ENCODE measurements at places on chromosomes 7 and 10.
A peak's percentile ranks its signal among the peaks of the same experiment; 100 is the strongest.

GRCh38 chr10:59589796-59590195 is 119.9 kb downstream of the SLC16A9 start:
- DNase-seq = no peak

- DNase-seq = no peak
Observed at GRCh38 chr10:43125881-43126731, 12.1 kb upstream of the CSGALNACT2 start.

DNA sequence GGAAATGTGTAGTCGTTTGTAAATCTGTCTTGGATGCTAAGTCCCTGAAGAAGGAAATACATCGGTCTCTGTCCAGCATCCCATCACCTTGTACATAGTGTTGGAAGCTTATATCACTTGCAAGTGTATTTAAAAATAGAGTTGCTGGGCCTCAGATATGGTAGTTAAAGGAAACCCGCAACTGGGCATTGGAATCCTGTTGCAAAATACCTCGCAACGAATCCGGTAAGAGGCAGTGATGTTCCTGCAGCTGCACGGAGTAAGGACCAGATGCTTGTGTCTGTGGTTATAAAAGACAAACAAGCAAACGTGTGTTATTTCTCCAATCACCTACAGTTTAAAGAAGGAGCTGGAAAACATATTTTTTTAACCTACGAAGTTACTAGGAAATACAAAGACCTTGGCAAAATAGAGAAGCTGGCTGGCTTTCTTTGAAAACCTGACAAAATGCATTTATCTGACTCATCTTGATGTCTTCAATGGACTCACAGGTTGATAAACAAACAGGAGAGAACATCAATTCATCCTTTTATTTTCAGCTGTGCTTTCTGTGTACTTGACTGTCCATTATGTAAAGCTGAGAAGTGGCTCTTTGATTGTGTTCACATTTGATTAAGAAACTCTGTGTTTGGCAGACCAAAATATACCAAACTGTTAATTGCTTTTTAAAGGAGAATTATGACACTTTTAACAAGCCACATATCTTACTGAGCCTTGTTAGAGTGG is 326.4 kb downstream of the SFMBT2 start:
- no peak for DNase-seq

GRCh38 chr7:64849250-64849923 is 53.7 kb upstream of the ZNF273 start:
- DNase-seq = no peak

GRCh38 chr7:28442540-28443420 is 30.5 kb downstream of the CREB5 start:
- no peak for DNase-seq

GRCh38 chr10:72106154-72106849 is 18.0 kb upstream of the SPOCK2 start:
- DNase-seq = no peak

DNA sequence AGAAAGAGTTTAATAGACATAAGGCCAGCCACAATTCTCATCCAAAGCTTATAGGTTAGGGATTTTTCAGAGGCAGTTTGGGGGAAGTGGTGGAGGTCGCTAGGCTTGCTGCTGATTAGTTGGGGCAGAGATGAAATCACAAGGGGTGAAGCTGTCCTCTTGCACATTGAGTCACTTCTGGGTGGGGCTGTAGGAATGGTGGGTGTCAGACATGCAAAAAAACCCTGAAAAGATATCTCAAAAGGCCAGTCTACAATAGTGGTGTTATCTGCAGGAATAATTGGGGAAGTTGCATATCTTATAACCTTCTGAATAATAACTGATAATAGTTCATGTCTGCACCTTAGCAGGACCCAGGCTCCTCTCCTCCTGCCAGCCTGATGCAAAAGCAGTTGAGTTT is 2.1 kb downstream of the FAM24B start:
- no peak for DNase-seq

- DNase-seq = peak; percentile 77
Observed at GRCh38 chr10:22620140-22620857, 94.1 kb downstream of the PIP4K2A start.

DNA sequence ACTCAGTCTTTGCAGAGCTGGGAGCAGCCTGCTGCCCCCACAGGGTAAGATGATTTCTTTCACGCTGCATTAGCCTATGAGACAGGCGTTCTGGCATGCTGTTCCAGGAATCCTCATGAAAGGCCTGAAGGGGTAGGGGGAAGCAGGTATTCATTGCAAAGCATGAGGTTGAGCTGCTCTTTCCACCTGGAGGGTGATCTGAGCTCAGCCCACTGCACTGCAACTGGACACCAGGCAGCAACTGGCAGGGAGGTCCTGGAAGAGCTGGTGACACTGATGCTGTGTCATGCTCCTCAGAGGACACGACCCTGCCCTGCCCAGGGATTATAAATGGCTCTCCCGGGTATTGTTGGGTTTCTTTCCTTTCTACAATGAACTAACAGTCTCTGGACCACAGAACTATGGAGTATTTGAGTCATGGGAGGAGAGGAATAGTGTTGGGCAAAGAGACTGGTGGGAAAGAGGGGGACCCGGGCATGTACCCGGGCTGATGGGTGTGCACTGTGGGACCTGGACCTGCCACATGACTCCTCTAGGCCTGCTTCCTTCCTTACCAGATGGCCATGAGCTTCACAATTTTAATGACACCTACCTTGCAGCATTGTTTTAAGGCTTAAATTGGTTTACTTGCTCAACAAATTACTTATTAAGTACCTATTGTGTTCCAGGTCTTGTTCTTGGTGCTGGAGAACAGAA is 24.3 kb downstream of the SLC25A28 start:
- no peak for DNase-seq

DNA sequence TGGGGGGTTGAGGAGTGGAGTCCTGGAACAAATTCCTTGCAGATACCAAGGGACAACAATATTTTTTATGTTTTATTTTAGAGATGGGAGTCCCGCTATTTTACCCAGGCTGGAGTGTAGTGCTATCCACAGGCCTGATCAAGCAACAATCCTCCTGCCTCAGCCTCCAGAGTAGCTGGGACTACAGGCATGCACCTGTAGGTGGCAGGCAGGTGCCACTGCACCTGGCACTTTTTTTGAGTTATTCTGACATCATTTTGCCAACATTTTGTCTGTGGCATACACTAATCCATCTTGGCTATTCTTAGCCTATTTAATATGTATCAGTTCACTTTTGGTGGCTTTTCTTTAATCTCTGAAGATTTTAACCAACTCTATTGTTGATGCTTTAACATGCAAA is 317.8 kb upstream of the MTPN start:
- no peak for DNase-seq

GRCh38 chr7:127550247-127550646 is 35.1 kb downstream of the GCC1 start:
- DNase-seq = no peak

GRCh38 chr7:50321487-50322067 is 17.1 kb downstream of the IKZF1 start:
- no peak for DNase-seq

GRCh38 chr7:51134013-51134441 is 182.6 kb downstream of the COBL start:
- DNase-seq = no peak

DNA sequence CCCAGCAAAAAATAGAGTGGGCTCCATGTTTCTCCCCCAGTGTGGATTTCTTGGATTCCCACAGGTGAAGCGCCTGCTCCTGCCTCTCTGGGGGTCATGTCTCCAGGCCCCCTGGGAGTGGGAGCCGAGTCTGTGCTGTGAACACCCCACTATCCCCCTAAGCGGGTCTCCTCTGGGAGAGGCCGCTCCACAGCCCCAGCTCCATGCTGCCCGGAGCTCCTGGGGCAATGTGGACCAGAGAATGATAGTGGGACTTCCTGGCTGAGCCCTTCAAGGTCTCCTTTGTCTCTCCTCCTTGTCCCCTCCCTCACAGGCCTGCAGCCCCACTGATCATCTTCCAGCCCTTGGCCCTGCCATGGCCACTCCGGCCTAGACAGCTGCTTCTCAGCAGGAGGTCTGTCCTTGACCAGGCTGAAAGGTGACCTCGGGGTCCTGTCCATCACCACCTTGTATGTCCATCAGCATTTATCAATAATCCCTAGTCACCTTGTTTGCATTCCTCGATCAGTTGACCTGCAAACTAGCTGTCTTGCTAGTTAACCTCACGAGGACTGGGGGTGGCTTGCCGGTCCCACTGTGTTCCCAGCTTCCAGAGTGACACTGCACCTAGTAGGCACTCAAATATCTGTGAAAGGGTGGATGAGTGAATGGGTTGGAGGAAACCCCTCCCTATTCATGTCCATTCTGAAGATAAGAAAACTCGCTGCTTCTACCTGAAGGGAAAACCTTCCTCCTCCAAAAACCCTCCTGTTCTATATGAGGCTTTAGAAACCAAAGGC is 776 bp upstream of the CALML3 start:
- no peak for DNase-seq

GRCh38 chr10:2839081-2839725 is 228.1 kb upstream of the PFKP start:
- no peak for DNase-seq

GRCh38 chr10:1495915-1496517 is 241.3 kb downstream of the ADARB2 start:
- DNase-seq = no peak

DNA sequence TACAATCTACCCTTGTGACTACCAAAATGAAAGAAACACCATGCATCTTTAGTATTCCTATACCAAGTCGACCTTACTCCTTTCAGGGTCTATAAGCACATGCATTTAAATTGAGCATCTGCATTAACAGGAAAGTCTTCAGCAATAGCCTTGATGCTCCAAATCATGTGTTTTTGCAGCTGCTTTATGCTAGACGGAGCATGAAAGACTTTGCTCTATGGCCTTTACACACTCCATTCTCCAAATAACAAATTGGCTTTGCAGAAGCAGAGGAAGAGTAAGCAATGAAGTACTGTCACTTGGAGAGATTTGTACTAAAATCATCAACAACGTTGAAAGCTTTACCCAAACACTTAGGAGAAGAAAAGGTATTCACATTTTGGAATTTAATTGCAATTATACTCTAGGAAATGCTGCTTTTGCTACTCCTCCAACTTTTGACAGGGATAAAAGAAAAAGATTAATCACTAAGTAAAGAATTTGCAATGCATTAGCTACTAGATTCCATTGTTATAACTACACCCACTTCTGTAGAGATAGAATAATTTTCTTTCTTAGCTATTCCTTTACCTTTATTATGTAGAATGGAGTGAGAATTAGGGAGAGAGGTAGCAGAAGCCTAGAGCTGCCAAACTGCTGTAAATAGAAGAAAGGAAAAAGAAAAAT is 131.8 kb downstream of the SEMA3E start:
- no peak for DNase-seq

GRCh38 chr10:111954386-111954785 is 229.2 kb downstream of the GPAM start:
- DNase-seq = no peak

- no peak for DNase-seq
Observed at GRCh38 chr10:124339119-124340032, 79.3 kb downstream of the OAT start.

GRCh38 chr10:71635251-71635866 is 84.2 kb downstream of the C10orf105 start:
- DNase-seq = no peak

DNA sequence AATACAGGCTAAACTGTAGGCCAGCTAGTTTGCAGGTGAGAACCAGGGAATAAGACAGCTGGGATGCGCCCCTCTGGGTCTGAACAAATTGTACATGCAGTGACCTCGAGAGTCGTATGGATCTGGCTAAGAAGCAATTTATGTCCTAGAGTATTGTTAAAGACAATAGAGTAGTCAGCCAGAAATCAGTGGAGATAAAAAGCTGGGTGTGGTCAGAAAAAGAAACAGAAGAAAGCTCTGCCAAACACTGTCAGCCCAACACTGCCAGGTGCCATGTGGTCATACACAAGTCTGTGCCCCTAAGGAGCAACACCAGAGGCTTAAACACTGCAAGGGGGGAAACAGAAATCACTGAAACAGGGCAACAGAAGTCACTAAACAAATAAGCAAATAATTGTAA is 62.2 kb downstream of the CNOT4 start:
- DNase-seq = no peak

DNA sequence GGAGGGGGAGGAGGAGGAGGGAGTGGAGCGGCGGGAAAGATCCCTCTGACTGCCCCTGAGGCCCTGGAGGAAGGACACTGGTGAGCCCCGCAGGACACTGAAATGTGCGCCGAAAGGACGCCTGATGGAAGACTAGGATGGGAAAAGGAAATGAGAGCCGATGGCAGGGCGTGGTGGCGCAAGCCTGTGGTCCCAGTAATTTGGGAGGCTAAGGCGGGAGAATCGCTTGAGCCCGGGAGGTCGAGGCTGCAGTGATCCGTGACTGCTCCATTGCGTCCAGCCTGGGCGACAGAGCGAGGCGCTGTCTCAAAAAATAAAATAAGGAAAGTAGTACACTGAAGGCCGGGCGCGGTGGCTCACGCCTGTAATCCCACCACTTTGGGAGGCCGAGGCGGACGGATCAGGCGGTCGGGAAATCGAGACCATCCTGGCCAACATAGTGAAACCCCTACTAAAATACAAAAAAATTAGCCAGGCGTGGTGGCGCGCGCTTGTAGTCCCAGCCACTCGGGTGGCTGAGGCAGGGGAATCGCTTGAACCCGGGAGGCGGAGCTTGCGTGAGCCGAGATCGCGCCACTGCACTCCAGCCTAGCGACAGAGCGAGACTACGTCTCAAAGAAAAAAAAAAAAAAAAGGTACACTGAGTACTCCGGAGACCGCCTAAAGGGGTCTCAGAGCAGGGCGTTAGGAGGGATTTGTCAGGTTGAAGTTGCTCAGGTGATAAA is 561 bp upstream of the HNRNPF start:
- no peak for DNase-seq
